RPMI8226 (cell line): ENCODE measurements at places on chromosomes 7 and 10.

- DNase-seq = no peak
Measured at GRCh38 chr10:50794490-50794889, 54.8 kb downstream of the ASAH2B start.

DNA sequence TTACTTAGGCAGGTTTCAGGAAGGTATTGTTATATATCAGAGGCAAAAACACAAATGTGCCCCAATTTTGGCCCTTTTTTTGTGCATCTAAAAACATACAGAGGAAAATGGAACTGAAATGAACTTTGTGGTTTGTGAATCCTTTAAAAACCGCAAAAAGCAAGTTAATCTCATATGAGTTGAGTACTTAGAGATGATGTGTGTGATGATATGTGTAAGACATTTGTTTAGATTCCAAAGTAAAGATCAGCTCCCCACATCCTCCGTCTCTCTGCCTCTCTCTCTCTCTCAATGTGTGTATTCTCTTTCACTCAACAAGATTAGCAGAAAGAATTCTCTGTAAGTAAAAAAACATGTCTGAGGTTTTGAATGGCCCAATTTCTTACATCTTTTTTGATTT lies 201.9 kb downstream of the MALRD1 start:
- no peak for DNase-seq

GRCh38 chr7:63045575-63045974 lies 953.1 kb upstream of the ZNF722 start:
- no peak for DNase-seq

DNA sequence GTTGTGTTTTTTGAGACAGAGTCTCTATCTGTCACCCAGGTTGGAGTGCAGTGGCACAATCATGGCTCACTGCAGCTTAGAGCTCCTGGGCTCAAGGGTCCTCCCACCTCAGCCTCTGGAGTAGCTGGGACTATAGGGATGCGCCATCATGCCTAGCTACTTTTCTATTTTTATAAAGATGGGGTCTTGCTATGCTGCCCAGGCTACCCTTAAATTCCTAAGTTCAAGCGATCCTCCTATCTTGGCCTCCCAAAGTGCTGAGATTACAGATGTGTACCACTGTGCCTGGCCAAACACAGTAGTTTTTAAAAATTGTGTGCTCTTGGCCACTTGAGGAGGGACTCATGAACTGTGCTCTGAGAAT lies 10.6 kb upstream of the TLX1 start:
- no peak for DNase-seq

DNA sequence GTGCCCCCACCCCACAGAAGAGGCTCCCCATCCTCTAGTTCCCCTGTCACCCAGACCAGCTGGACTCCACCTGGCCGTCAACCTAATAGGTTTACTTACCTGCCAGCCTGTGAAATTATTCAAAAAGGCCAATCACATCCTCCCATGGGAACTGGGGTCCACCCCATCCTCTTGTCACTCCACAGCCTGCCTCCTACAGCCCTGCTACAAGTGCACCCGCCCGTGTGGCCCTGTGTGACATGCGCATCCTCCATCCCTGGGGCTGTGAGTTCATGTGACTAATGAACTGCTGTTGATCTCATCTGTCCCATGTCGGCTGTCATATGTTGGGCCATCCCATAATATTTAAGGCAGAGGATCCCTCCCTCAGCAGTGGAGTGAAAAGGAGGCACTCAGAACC lies 39.4 kb downstream of the AOC1 start:
- no peak for DNase-seq

DNA sequence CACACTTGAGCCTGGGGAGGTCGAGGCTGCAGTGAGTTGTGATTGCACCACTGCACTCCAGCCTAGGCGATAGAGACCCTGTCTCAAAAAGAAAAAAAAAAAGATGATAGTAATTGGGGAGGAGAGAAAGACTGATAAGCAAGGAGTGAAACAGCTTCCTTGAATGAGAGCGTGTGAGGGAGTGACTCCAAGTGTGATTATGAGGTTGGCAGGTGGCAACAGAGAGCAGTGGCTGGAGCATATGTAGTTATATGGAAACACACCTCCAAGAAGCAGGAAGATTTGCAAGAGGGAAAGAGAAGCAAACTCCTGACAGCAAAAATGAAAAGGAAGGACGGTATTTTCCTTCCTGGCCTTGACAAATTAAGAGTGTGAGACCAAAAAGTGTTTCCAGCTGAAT lies 50.4 kb downstream of the VKORC1L1 start:
- no peak for DNase-seq
